ENCODE measurements at places on chromosomes 4 and X. TPM values are rescaled to one million over a fixed set of nuclear protein-coding genes. Genes with fewer than 3 reads are reported as not detected.

Gene CTAG2
- total RNA-seq = not detected

Gene FRMPD3
- total RNA-seq = not detected

Gene OR13H1
- not detected for total RNA-seq

Gene MAGEC3
- total RNA-seq = not detected

Gene UGT2B11
- not detected for total RNA-seq

Gene XAGE1A
- not detected for total RNA-seq

Gene SMIM43
- not detected for total RNA-seq
